CD8-positive, alpha-beta T cell (primary cell): ENCODE measurements at places on chromosomes 16 and 17. TPM values are rescaled to one million over a fixed set of nuclear protein-coding genes. Genes with fewer than 3 reads are reported as not detected.

Gene KRTAP4-4
- total RNA-seq, result not detected

Gene UTS2R
- total RNA-seq, result not detected

Gene KRT33B
- total RNA-seq, result not detected

Gene FZD2
- not detected for total RNA-seq

Gene MPV17L
- not detected for total RNA-seq

Gene TSNAXIP1
- total RNA-seq, result 0.41 TPM

Gene SLC16A6
- 10.7 TPM for total RNA-seq

Gene HGS
- total RNA-seq, result 121 TPM

Gene UNK
- 42.8 TPM for total RNA-seq

Gene ZNF785
- 6.9 TPM for total RNA-seq

Gene DYNC1LI2
- 102 TPM for total RNA-seq

Gene PPP1R27
- total RNA-seq, result not detected

Gene RNF112
- total RNA-seq, result 0.60 TPM

Gene NLK
- 6.5 TPM for total RNA-seq

Gene ESRP2
- not detected for total RNA-seq

Gene MT1G
- not detected for total RNA-seq

Gene CHAD
- not detected for total RNA-seq

Gene PRSS53
- 5.9 TPM for total RNA-seq

Gene ABCC11
- total RNA-seq, result not detected

Gene ZNF23
- total RNA-seq, result 8.5 TPM

Gene DOC2A
- not detected for total RNA-seq

Gene LRRC45
- total RNA-seq, result 5.1 TPM

Gene DPEP1
- not detected for total RNA-seq

Gene CCDC144A
- 1.4 TPM for total RNA-seq
